ENCODE measurements at places on chromosomes 6 and 20. TPM values are rescaled to one million over a fixed set of nuclear protein-coding genes. Genes with fewer than 3 reads are reported as not detected.

DNA sequence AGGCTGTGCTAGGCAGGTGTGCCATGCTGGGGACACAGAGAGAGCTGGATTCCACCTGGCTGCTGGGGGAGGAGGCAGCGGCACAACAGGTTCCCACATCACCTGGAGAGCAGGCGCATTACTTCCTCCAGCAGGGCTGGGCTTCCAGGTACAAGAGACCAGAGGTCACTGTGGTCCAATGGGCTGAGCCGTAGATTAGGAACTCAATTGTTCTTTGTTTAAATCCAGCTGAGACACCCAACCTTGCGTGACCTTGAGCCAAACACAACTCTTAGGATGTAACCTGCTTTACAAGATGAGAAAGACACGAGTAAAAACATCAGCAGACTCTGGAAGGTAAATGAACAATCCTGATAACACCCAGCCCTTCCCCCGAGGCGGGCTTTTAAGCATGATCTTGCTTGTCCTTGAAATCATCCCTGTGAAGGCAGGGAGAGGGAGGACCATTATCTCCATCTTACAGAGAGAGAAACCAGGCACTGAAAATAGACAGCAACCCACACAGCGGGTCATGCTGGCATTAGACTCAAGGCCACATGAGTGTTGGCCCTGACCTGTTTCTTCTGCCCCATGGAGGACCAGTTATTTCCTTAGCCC is 216.5 kb upstream of the RREB1 start:
- no peak for DNase-seq

GRCh38 chr6:138078491-138078890 is 28.7 kb downstream of the PERP start:
- DNase-seq = no peak

DNA sequence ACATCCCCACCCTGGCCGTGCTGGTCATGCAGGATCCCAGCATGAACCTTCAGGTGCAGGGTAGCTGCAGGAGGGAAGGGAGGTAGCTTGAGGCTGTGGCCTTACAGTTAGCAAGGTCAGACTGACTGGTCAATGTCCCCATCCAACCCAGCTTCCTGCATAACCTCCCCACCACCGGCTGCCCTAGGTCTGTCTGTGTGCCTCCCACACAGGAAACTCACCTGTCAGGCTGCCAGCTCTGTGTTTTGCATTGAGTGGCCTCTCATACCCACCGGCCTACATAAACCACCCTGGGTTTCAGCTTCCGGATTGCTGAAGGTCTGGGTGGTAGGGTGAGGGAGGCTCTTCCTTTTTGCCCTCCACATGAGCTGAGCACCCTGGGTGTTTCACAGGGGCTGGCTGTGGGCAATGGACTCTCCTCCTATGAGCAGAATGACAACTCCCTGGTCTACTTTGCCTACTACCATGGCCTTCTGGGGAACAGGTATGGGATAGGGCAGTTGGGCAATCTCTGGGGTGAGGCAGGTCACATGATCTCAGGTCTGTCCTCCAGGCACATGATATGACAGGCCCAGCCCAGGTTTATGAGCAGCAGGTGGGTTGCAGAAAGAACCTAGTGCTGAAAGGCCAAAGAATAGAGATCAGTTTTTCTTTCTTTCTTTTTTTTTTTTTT is 1.8 kb downstream of the CTSA start:
- no peak for DNase-seq

Gene UNC93A
- total RNA-seq = not detected

DNA sequence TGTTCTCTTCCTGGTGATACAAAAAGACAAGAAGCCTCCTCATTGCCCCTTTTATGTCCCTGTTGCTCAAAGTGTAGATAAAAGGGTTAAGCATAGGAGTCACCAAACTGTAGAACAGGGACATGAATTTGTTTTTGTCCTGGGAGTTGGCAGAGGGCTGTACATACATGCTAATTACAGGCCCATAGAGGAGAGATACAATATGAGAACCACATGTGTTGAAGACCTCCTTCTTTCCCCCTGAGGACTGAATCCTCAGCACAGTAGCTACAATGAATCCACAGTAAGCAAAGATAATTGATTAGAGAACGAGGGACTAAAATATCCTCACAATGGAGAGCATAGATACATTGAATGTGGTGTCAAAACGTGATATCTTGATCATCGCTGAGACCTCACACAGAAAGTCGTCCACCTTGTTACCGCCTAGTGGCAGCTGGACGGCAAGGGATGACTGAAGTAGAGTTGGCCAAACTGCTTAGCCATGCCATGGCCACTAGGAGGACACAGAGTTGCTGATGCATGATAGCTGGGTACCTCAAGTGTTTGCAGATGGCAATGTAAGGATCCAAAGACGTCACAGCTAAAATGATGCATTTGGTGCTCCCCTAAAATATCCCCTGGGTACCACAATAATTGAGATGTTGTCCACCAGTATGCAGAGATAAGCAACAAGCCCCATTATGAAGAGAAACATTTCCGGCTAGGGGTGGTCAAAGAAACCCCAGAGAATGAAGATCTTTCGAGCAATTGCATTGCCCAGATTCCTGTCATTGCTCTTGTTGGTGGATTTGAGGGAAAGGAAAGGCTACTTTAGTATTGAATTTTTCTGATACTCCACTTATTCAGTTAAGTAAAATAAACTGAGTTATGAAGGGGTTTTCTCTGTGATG is 15.0 kb downstream of the OR2B3 start:
- DNase-seq = no peak

Gene TNF
- total RNA-seq = 250 TPM

DNA sequence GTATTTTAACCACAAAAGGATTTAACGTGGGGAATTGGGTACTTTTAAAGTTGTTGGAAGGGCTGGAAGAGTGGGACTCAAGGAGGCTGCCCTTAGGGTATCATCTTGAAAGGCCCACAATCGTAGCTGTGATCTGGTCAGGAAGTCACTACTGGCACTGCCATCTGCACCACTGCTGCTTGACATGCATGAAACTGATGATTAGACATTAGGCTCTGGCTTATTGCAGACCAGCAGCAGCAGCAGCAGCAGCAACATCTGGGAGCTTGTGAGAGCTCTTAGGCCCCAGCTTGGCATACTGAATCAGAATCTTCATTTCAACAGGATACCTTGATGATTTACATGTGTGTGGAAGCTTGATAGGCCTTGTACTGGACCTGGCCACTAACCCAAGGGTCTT is 68.6 kb downstream of the PHF20 start:
- DNase-seq = no peak

DNA sequence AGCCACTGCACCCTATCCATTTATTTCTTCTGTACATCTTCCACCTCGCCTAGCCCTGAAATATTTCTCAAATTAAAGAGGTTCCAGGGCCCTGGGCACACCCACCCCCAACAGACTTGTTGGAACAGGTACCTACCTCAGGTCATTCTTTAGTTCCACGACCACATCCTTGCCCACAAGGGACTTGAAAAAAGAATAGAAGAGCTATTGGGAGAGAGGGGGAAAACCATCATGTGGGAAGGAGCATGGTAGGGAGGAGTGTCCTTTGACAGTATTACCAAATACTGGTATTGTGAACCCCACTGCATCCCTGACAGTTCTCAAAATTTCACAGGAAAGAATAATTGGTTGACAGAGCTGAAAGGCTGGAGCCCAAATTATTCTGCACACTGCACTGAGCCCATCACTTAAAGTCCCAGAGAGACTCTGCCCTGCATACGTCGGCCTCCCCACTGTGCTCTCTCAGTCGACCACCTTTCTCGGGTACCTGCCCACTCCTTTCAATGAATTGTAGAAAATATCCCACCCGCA is 762 bp downstream of the LSM2 start:
- DNase-seq = no peak

DNA sequence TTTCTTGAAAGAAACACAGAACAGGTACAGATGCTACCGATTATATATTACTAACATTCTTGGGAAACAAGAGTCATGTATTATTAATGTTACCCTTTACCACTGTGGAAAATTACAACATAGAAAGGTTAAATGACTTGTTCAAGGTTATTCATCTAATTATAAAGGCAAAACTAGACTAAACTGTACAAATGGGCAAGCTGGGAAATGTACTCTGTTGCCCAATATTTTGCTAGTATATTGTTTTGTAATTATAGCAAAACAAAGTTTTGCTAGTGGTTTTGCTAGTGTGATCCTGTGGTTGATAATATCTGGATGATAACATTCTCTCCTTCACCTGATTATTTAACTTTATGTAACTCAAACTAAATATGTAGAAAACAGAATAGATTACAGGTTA is 96.5 kb downstream of the TINAG start:
- no peak for DNase-seq

DNA sequence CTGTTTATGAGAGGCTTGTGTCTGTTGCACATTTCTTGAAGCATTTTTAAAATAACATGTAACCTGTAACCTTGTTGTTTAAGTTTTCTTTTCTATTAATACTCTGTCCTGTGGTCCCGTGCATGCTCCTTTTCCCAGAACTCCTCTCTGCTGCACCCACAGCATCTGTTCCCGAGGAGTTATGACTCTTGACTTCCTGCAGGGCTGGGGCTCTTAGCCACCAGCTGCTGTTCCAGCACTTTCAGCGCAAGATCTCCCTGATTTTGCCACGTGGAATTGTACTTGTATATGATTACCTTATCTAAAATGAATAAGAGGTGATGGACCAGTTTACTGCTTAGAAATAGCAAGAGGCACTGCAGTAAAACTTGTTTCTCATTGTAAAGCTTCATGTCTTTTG is 150.6 kb downstream of the QKI start:
- no peak for DNase-seq

GRCh38 chr6:41306187-41306854 is 19.8 kb upstream of the TREM1 start:
- DNase-seq = no peak

Gene SLC26A8
- total RNA-seq = 0.25 TPM

GRCh38 chr6:169230322-169230665 is 23.4 kb downstream of the THBS2 start:
- DNase-seq = no peak

DNA sequence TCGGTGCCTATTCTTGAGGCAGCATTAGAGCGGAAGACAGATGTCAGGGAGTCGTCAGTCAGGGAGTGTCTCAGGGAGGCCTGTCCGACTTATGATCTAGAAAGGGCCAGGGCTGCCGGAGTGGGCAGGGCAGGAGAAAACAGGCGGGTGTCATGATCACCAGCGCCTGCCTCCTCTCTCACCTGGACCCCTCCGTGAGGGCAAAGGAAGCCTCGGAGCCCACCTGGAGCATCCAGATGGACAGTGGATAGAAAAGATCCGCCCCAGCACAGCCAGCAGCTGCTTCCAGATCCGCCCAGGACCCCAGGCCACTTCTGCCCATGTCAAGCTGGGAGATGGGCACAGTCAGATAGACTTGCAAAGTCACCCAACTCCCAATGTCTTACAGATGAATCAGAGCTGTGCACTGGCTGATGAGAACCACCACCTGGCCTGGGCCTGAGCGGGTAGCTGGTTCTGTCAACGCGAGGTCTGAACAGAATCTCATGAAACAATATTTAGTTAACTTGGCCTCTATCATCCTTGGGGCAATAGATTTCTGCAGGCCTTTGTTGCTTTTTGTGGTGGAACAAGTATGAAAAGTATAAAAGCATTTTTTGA is 22.2 kb downstream of the PSMG4 start:
- no peak for DNase-seq

DNA sequence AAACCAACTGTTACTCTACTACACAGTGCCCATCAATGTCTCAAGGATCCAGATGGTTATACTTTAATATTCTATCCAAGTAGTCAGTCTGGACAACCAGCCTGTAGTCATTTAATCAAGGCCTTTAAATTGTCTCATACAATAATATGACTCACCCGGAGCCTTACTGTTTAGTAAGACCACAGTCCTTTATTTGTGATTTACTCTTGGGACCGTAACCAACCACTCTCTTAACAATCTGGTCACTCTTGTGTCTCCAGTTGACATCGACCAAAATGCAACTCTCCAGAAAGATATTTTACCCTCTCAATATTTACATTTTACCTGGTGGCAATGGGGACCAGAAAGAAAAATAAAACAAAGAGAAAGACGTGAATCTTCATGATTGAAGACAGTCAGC is 14.9 kb downstream of the DEFB114 start:
- no peak for DNase-seq

- DNase-seq = no peak
These were observed 236.9 kb downstream of the QKI start for GRCh38 chr6:163651426-163651825.

Gene ABCF1
- 84.7 TPM for total RNA-seq

Gene FRK
- total RNA-seq = 0.02 TPM

Gene C20orf144
- 0.23 TPM for total RNA-seq

Gene BCAS1
- not detected for total RNA-seq

Gene KHDC1L
- total RNA-seq = not detected

Gene PLAGL1
- 11.0 TPM for total RNA-seq

DNA sequence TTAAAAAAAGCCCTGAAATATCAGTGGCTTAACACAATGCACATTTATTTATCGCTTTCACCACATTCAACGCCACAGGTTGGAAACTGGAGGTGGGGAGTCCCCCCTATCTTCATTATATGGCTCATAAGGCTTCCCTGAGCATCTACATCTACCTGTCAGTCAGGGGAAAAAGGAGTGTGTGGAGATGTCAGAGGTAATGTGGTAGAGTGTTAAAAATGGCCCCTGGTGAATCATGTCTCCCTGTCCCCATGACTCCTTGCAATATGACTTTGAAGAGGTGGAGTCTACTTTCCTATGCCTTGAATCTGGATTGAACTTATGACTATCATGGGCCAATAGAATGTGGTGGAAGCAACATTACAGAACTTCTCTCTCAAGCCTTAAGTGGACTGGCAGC is 65.5 kb upstream of the BTBD3 start:
- DNase-seq = no peak

DNA sequence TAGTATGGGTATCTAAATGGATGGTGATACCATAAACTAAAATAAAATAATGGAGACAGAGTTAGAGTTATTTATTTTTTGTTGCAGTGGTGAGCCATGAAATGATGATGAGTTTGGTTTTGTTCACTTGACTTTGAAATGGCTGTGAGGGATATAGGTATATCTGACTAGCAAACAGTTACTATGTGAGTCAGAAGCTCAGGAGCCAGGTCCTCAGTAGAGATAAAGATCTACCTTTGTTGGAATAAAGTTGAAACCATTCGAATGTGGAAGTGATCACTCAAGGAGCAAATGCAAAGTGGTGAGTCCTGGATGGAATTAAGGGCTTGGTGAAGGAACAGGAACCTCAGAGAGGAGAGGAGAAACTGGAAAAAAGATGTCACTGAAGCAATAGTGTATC is 86.0 kb upstream of the TPD52L1 start:
- DNase-seq = no peak

DNA sequence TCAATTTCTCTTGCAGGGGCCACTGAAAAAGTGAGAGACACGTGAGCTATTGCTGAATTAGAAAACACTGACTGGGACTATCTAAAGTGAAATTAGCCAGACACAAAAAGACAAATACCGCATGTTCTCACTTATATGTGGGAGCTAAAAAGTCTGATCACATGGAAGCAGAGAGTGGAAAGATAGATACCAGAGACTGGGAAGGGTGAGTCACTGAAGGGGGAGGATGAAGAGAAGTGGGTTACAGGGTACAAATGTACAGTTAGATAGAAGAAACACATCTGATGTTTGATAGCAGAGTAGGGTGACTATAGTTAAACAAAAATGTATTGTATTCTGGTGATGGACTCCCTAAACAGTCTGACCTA is 13.4 kb downstream of the CST3 start:
- DNase-seq = no peak

Measured in activated naive CD4-positive, alpha-beta T cell treated with anti-CD3 and anti-CD28 coated beads, Interleukin-2, amount 50 U/mL, for 72 hours (primary cell).